MCF 10A (cell line): ENCODE measurements at places on chromosomes 6 and 20. TPM values are rescaled to one million over a fixed set of nuclear protein-coding genes. Genes with fewer than 3 reads are reported as not detected.
A peak's percentile ranks its signal among the peaks of the same experiment; 100 is the strongest.

DNA sequence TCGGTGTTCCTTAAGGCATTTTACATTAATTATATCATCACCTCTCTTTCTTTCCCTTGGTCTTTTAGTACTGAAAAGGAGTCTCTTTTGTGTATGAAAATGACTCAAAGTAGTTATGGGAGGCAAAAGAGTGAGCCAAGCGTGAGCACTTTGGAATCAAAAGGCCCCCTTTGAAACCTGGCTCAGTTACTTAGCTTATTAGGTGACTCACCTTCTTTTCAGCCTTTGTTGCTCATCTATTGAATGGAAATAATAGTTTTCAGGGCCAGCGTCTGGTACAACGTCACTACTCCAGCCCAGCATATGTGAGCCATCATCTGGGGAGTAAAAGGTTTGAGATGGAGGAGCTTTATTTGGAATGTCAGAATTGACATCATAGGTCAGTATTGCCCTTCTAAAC is 147.4 kb upstream of the SCGN start:
- no peaks in the 10 kb centered on the region for H3K4me1 ChIP-seq
- no peaks in the 10 kb centered on the region for H3K27me3 ChIP-seq
- H3K36me3 ChIP-seq: peaks cover 6% of the 10 kb centered on the region

DNA sequence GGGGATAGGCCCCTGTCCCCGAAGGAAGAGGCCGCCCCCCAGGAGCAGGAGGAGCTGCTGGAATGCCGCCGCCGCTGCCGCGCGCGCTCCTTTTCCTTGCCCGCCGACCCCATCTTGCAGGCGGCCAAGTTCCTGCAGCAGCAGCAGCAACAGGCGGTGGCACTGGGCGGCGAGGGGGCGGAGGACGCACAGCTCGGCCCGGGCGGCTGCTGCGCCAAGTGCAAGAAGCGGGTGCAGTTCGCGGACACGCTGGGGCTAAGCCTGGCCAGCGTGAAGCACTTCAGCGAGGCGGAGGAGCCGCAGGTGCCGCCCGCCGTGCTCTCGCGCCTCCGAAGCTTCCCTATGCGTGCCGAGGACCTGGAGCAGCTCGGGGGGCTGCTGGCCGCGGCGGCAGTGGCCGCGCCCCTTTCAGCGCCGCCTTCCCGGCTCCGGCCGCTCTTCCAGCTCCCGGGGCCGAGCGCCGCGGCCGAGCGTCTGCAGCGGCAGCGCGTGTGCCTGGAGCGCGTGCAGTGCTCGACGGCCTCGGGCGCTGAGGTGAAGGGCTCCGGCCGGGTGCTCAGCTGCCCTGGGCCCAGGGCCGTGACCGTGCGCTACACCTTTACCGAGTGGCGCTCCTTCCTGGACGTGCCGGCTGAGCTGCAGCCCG is 630 bp downstream of the PPP1R3G start:
- no peak overlapping the region for H3K27ac ChIP-seq
- H3K36me3 ChIP-seq: no peaks in the 10 kb centered on the region
- no peak for DNase-seq

DNA sequence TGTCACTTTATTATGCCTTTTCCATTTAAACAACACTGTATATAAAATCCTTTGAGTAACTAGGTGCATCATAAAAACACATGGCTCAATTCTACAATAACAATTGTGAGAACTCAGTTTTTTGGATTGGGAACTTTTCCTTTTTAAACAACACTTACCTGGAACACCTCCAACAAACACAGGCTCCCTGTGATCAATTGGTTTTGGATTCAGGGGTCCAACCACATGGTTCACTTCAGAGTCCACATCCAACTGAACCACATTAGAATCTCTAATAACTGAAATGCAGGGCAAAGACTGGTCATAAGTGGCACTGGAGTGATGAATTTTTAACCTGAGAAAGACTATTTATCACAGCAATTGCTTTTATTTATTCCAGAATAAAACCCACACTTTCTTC is 26.5 kb downstream of the FAM229B start:
- DNase-seq: no peak
- no peaks in the 10 kb centered on the region for H3K36me3 ChIP-seq
- H3K4me3 ChIP-seq: no peak overlapping the region
- H3K27ac ChIP-seq: no peak overlapping the region

GRCh38 chr6:14276667-14277404 is 159.3 kb downstream of the CD83 start:
- no peaks in the 10 kb centered on the region for H3K27me3 ChIP-seq
- no peak overlapping the region for H3K27ac ChIP-seq
- H3K36me3 ChIP-seq: no peaks in the 10 kb centered on the region
- H3K4me1 ChIP-seq: peaks cover 28% of the 10 kb centered on the region

BCAS4 gene
- 5.4 and 7.9 TPM in 2 replicates for total RNA-seq

GRCh38 chr20:32463642-32464400 is 105.7 kb downstream of the ASXL1 start:
- no peak overlapping the region for H3K27ac ChIP-seq
- H3K4me3 ChIP-seq: no peak overlapping the region
- no peaks in the 10 kb centered on the region for H3K36me3 ChIP-seq
- no peaks in the 10 kb centered on the region for H3K27me3 ChIP-seq
- no peaks in the 10 kb centered on the region for H3K4me1 ChIP-seq
- DNase-seq: no peak

RHAG gene
- total RNA-seq: not detected in 2 replicates

GRCh38 chr20:60921022-60921622 is 330.9 kb upstream of the CDH4 start:
- H3K27me3 ChIP-seq: peaks cover 73% of the 10 kb centered on the region
- H3K4me1 ChIP-seq: no peaks in the 10 kb centered on the region
- no peak for DNase-seq
- no peak overlapping the region for H3K4me3 ChIP-seq
- H3K36me3 ChIP-seq: no peaks in the 10 kb centered on the region
- H3K27ac ChIP-seq: no peak overlapping the region

- no peaks in the 10 kb centered on the region for H3K27me3 ChIP-seq
- H3K4me1 ChIP-seq: no peaks in the 10 kb centered on the region
- H3K36me3 ChIP-seq: no peaks in the 10 kb centered on the region
- no peak overlapping the region for H3K27ac ChIP-seq
- no peak overlapping the region for H3K4me3 ChIP-seq
- DNase-seq: peak; percentile 6
These were observed 27.9 kb upstream of the PLCB4 start for GRCh38 chr20:9040863-9041524.
